ENCODE measurements at places on chromosomes 12 and 14.

DNA sequence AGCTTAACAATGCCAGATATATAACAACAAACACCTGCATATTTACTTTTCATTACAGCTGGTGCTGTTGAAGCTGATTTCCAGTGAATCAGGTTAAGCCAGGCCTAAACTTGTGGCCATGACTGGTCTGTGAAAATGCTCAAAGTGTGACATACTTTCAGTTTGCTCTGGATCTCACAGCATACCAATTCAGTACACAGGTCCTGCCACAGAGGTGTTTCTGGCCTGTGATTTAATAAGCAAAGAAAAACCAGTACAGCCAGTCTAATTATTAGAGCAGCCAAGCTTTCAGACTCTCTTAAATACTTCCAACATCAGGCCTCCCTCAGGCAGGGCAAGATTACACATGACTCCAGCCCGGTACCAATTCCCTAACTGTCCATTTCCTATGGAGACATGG, 27.4 kb upstream of the TMCC3 start:
- peak; percentile 84 for DNase-seq

- DNase-seq: peak; percentile 99
Measured at GRCh38 chr14:101972126-101972866, 7.9 kb downstream of the DYNC1H1 start.

DNA sequence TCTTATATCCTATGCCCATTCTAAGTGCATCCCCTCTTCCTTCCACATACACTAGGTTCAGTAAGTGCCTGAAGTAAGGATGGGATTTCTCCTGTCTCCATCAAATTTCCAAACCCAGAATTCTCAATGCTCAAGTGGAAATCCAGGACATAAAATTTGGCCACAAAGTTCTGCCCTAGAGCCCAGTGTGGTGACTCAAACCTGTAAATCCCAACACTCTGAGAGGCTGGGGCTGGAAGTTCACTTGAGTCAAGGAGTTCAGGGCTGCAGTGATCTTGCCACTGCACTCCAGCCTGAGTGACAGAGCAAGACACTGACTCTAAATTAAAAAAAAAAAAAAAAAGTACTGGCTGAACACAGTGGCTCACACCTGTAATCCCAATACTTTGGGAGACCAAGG, 4.5 kb upstream of the ARF3 start:
- no peak for DNase-seq

DNA sequence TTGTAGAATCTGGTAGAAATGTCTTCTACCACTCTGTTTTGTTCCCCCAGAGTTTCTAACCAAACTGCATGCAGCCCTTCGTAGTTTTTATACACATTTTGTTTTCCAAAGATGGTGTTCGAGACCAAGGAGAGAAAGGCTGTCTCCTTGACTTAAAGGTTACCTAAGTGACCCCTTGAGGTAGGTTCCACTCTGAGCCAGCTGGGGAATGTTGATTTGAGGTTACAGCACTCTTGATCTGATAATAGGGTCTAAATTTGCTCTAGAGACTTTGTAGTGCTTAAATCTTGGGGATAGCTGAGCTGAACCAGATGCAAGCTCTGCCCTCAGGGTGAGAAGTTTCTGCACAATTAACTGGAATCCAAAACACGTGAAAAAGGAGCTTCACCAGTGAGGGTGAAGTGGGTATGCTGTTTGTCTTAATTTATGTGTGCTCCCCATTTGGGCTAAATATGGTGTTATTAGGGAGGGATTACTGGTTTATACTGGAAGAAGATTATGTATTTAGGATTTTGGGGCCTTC, 3.1 kb downstream of the TMBIM6 start:
- DNase-seq: no peak

DNA sequence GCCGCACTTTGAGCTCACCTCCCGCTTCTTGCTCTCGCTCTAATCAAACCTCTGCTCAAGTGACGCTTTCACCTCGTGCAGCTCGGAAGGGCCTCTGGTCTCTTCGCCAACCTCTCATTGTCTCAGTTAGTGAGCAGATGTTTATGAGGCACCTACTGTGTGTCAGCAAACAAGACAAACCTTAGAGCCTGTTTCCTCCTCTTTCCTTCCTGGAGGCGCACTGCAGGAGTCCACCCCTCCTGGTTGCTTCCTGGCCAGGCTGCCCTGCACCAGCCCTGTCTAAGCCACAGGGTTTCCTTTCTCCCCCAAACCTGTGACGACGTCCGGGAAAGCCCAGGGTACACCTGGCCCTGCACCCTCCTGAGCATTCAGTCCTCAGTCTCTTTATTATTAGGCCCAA, 84.2 kb downstream of the PHETA1 start:
- DNase-seq: no peak

- no peak for DNase-seq
Measured at GRCh38 chr12:77998236-77998786, 167.6 kb downstream of the NAV3 start.

DNA sequence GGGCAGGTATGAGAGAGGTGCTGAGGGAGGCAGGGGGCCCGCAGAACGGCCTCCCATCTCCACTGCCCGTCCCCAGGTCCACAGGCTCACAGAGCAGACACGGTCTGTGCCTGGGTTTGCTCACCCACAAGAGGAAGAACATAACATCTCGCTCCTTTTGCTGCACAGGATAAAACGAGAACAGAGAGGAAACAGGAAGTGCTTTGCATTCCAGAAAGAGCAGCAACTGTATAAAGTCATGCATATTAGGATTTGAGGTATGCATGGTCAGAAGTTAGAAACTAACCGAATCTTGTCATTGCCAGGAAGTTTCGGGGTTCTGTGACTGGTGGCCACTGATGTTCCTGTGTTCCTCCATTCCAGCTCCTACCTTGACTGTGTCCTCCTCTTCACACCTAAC, 25.0 kb downstream of the NTF3 start:
- no peak for DNase-seq

GRCh38 chr12:52608161-52608560, 6.9 kb upstream of the KRT72 start:
- DNase-seq: no peak

GRCh38 chr12:50514526-50515276, 9.9 kb downstream of the DIP2B start:
- DNase-seq: no peak

GRCh38 chr12:46089414-46090162, 99.2 kb upstream of the SCAF11 start:
- DNase-seq: no peak

All from foreskin keratinocyte (primary cell).